ENCODE measurements at places on chromosomes 2 and 18.
A peak's percentile ranks its signal among the peaks of the same experiment; 100 is the strongest.

- DNase-seq = no peak
These were observed 258.5 kb downstream of the PTGR3 start for GRCh38 chr18:74950479-74950878.

- DNase-seq = no peak
These were observed 146.4 kb upstream of the COPS8 start for GRCh38 chr2:236939271-236939670.

DNA sequence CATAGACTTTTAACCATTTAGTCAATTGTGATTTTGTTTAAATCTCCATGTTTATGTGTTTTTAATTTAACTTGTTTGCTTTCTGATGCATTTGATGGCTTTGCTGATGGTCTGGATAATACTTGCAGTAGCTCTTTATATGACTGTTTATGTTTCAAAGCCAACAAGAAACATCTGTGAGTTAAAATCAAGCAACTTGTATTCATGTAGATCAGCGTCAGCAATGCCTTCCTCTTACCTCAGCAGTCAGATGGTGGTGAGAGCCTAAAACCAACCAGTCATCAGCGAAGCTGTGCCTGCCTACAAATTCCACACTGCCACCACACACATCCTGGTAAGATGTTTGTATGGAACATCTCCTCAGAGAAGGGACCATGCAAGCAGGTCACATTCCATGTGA is 231.9 kb downstream of the PTGR3 start:
- DNase-seq = no peak

DNA sequence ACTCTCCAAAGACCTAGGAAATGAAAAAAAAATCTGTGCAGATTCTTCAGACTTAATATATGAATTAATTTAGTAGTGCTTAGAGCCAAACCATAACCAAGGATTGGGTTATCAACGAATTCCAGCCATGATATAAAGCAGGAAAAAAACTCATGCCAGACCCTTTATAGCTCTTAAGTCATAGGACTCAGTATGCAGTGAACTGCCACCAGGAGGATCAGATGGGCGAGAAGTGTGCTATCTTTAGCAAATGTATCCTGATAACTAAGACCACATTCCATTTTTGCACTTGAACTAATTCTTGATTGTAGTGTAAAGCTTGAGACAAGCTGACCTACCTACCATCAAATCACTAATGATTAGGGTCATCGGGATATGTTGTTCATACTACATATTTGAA is 178.1 kb downstream of the IKZF2 start:
- no peak for DNase-seq

DNA sequence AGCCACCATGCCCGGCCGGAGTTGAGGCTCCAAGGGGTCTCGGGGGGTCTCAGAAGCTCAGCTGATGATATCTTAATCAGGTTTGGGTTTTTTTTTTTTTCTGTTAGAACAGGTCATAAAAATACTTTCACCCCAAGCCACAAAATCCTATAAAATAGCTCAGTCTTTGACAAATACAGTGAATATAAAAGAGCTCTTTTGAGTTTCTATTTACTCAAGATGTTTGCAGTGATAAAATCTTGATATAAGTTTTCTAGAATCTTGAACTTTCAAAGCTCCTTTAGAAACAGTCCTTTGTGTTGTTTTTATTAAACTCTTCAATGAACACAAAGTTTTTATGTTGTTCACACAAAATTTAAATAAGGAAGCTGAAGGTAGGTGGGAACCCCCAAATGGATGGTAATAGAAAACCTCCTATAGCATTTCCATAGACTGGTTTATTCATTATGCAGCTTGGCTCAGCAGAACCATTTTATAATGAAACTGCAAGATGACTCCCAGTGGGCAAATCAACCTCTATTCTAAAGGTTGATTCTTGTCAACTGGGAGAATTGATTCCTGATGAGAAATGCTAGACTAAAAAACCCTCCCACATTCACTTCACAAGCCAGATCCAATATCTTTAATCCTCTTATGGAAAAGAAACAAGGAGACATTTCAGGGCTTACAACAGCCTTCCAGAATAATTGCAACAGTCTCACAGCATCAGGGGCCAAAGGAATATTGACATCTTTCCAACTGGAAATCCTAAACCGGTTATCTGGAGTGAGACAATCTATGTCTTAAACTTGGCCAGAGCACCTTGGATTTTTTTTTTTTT is 13.6 kb upstream of the NARS1 start:
- DNase-seq = no peak

DNA sequence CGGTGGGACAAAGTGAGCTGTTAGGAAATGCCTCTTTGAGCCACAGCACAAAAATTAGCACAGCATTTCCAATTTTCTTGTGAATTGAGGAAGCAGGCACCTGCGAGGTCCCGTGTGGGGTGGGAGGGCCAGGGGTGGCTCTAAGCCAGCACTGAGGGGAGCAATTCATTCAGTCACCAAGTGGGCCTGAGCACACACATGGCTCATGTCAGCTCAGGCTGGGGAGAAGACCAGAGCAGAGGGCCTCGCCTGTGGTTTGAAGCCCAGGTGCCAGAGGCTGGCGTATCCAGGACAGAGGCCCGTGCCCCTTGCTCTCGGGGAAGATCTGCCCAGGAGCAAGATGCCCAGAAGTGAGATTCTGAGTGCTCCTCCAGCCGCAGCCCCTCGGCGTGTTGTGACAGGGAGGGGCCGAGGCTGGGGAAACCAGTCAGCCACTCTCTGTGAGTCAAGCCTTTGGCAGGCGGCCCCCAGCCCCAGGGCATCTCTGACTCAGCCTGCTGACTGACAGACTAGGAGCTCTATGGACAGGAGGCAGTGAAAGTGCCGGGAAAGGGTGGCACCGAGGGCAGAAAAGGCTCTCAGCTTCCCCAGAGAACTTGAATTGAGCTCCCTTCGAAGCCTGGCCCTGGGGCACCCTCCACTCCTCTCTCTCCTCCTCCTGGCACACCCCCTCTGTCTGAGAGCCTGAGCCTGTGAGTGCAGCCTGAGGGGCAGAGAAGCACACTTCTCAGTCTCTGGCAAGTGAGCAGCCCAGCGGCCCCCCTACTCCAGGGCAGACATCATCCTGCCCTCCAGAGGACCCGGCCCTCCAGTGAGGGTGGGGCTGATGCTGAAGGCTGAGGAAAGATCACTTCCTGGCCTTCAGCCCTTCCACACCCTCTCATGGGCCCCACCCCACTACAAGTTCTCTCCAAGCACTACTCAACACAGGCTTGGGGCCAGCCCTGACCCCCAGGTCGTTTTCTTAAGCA is 32.3 kb downstream of the CYP26B1 start:
- DNase-seq = peak; percentile 56

- DNase-seq = no peak
These were observed 34.6 kb downstream of the ERCC3 start for GRCh38 chr2:127259355-127259754.

DNA sequence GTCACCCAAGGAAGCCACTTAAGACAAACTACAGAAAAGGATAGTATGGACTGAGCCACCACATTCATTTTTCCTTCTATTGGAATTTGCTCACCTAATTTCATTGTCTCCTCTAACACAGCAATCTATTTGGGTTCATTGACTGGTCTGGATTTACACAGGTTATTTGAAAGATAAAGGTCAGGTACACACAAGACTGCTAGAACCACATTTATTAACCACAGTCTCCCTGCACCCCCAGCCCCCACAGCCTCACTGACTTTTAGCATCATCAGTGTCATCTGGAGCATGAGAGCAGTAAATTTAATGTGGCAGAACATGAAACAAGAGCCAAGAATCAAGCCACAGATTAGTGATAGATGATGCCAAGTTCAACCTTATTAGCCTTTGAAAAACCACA is 226.9 kb upstream of the GYPC start:
- DNase-seq = no peak

DNA sequence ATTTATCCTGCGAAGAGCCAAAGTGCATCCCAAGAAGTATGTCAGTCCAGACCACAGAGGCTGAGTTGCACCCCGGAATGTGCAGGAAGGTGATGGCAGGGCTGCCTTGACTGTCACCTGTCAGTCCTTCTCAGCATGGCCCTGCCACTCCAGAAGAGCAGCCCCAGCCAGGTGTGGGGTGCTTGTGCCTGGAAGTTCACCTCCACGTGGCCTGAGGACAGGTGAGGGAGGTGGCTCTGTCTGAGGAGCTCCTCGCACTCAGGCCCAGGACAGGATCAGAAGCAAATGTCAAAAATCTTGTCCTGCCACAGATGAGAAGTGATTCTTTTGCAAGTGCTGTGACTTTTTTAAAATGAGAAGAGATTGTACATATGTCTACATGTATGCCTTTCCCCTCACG is 31.4 kb upstream of the B3GNT7 start:
- DNase-seq = no peak

DNA sequence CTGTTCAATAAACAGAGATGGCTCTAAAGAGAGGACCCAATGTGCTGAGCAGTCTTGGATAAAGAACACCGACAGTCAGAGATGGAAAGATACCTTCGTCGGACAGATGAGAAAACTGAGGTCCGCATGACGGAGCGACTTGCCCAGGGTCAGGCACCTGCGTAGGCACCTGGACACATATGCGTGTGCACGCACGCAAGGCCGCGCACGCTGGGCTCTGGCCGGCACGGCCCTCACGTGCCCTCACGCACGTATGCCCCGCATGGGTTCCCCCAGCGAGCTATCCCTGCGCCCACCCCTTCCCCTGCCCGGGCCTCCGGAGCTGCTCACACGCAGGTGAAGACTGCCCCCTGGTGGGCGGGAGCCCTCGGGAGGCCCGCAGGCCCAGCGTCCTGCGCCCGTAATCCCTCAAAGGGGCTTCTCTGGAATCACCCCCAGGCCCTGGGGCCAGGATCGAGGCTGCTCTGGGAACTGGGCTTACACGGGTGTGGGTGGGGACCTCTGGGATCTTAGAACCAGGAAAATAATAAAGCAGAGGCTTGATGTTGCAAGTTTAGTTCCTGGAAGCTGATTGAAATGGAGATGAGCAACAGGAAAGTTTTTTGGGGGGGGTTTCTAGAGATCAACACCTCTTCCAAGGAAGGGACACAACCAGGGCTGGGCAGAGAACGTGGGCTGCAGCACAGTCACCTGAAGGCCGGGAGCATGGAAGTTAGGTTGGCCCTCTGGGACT is 246.3 kb downstream of the TNS1 start:
- DNase-seq = peak; percentile 32

DNA sequence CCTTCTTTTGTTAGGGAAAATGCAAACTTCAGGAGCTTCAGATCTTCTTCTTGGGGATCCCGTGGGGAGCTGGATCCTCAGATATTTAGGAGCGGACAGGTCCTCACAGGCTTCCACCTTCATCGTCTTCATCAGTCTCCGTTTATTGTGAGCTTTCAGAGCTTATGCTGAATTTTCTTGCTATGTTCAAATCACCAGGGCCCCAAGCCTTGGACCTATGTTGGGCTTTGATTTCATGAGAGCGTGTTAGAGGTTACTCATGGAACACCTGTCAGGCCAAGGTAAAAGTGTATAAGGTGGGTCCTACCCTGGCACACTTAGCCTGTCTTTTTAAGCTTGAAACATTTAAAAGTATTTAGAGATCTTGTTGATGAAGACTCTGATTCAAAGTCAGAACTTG is 212.9 kb downstream of the FAM210A start:
- no peak for DNase-seq

- no peak for DNase-seq
These were observed 190.6 kb downstream of the TPGS2 start for GRCh38 chr18:36638224-36638623.

DNA sequence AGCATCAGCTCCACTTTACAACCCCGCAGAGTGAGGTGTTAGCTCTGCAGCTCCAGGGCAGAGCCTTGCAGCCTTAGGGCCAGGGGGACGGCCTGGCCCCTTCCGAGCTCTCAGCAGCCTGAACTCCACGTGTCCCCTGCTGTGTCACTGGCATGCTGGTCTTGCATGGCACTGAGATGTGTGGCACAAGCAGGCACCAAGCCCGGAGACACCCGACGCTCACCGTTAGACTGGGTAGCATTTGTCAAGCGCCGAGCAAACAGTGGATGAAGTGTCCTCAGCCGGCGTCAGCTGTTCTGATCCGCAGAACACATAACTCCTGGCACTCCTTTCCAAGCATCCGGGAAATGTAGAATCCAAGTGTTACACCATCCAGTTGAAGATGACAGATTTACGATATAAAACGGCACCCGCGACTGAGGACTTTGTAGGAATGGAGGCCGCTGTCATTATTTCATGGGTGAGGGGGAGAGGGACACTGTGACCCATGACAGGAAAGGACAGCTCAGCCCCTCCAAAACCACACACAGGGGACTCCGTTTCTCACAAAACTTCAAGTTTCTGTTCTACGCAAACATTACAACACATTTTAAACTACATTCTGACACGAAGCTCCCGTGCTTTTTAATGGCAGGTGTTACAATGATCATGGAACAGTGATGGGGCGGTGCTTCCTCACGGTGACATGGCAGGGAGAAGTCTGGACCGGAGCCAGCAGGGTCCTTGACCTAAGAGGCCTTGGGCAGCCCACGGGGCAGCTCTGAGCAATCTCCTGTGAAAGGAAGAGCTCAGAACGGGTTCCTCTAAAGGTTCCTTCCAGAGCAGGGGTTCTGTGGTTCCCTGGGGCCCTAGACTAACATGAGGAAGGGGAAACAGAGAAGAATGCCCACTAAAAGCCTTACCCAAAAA is 89.4 kb downstream of the HDAC4 start:
- peak; percentile 77 for DNase-seq

DNA sequence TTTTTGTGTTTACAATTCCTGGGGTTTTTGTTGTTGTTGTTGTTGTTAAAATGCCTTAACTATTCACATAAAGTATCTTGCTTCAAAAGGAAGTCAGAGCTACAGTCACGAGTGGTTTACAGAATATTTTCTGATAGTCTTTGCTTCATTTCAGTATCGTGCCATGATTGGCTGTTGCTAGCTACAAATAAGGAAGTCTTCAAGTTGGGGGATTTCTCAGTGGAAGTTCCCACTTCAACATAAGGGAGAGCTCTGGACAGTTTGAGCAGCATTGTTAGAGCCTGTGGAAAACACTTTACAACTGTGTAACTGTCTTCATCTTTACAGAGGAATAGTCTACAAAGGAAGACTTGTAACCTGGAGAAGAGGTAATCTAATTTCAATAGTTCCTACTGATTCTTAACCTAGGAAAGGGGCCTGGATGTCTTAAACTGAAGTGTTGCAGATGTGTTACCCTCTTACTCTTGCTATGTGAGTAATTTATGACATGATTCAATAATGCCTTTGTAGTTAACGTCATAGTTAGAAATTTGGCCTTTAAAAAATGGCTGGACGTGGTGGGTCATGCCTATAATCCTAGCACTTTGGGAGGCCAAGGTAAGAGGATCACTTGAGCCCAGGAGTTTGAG is 23.4 kb upstream of the TANK start:
- DNase-seq = peak; percentile 58

DNA sequence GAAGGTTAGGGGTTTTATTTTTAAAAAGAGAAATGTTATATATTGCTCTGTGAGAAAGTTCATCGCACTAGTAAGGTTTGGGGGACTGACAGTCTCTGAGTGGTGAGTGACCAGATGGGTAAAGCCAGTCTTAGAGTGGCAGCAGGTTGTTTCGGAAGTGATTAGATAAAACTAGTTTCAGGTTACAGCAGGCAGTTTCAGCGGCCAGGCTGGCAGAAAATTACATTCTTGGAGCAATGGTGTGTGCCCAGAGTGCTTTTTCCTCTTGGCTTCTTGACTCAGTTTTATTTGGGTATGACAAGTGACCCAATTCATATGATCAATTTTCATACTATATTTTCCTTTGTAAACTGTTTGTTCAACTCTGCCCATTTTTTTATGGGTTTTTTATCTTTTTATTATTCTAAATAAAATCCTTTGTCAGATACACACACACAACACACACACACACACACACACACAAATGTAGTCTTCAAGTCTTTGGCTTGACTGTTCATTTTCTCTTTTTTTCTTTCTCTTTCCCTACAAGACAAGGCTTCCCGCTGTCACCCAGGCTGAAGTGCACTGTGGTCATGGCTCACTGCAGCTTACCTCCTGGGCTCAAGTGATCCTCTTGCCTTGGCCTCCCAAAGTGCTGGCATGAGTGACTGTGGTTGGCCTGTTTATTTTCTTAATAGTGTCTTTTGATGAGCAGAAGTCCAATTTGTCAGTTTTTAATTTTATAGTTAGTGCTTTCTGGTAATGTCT is 30.9 kb downstream of the RALBP1 start:
- DNase-seq = peak; percentile 24

Measured in amniotic epithelial cell (primary cell).